Activated CD4-positive, alpha-beta T cell treated with anti-CD3 and anti-CD28 coated beads, Interleukin-2, amount 50 U/mL, for 4 hours (primary cell): ENCODE measurements at places on chromosomes 2 and 18.

- DNase-seq, result no peak
Measured at GRCh38 chr2:101818531-101819451, 121.3 kb downstream of the MAP4K4 start.

GRCh38 chr2:109472974-109473373, 140.8 kb downstream of the SEPTIN10 start:
- no peak for DNase-seq

DNA sequence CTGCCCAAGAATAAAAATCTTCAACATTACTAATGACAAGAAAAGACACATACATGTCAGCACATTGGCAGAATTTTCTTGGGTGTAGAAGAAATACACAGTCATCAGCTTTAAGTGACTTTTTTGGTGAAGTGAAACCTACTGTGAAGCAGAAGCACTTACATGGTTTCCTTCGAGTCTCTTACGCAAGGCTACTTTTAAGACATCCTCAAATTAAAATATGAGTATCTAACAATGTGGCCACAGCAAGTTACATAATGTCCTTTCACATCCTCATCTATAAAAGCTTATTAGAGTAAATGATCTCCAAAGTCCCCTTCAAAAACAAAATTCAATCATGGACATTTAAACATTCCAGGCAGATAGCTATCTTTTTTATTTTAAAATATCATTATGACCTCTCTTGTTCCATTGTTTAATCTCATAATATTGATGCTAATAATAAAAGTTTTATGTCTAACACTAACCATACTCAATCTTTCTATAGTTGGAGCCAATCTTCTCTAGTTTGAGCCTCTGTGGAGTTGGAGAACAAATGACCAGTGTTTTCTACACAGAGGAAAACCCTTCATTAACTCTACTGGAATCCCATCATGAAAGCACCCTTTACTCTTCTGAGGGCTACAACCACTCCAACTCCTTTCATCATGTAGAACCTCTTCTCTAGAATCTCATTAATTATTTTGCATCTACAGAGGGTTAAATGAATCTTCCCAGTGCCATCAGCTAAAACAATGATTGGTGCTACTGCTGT, 182.2 kb upstream of the ZFP36L2 start:
- no peak for DNase-seq

DNA sequence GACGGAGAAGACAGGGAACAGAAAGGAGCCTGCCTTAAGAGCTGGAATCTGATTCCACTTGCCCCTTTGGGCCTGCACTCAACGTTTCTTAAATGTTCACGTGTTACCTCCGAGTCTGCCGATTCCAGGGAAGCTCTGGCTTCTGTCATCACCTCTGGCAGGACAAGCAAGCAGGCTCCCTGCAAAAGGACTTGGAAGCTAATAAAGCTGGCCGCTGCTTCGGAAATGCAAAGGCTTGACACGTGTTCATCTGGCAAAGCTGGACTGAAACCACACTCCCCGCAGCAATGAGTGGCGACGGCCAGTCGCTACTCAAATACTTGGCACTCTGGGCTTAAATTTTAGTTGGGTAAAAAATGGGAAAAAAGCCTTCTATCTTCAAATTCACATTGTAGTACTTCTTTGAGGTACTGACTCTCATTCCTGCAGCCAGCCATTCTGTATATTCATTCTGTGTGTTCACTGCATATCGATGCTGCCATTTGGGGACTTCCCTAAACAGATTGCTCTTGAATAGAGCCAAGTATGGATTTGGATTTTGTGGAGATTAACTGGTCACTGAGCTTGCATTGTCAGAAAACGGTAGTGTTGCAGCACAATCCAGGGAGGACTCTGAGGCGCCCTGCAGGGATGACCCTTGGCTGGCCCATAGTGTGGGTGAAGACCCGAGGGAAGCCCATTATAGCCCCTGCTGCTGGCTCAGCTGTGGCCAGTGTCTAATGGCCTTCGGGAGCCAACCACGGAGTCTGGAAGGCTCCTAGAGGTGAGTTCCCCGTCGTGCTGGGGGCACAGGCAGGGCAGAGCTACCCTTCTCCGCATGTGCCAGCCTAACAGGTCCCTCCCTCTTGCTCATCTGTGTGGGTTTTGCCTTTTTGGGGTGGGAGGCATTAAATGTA, 231.5 kb downstream of the PRKCE start:
- DNase-seq, result no peak

DNA sequence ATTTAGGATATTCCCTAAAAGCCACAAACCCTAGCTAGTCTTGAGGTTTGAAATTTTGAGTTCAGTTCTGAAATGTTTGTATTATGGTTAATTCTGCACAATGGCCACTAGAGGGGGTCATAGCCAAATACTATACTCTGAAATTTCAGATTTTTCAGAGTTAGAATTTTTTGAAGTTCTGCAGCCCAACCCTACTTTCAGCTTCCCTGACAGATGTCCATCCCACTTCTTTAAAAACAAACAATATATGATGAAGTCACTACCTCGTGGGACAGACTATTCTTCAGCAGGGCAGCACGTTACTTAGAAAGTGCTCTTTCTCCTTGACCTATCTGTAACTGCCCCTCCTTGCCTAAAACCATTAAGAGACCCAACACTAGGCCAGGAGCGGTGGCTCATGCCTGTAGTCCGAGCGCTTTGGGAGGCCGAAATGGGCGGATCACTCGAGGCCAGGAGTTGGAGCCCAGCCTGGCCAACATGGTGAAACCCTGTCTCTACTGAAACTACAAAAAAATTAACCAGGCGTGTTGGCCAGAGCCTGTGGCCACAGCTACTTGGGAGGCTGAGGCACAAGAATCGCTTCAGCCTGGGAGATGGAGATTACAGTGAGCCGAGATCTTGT, 48.2 kb upstream of the PAPOLG start:
- no peak for DNase-seq

DNA sequence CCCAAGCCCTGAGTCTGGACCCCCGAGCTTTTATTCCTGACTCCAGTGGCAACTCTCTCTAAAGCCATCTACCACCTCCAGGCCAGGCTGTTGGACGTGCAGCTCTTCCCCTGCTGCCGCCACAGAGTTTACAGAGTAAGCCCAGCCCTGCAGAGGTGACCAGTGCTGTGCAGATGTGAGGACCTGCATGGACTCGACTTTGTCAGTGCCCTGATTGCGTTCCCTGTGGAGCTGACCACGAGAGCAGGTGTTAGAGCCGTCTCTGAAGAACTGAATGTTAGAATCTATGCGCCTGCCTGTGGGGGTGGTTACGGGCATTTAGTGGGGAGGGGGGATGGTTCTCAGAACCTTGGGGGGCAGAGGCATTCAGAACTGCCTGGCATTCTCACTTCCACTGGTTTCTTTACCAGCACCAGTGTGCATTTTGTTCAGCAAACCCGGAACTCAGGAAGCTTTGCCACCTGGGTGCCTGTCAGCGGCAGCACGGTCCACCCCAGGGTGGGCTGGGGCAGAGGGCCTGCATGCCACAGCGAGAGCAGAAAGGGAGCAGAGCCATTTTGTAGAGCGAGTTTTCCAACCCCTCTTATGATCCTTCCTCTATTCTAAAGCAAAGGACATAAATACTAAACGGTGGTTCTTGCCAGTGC, 137.9 kb downstream of the KLHL29 start:
- no peak for DNase-seq

- no peak for DNase-seq
Measured at GRCh38 chr2:231909631-231910030, 16.6 kb downstream of the NPPC start.

DNA sequence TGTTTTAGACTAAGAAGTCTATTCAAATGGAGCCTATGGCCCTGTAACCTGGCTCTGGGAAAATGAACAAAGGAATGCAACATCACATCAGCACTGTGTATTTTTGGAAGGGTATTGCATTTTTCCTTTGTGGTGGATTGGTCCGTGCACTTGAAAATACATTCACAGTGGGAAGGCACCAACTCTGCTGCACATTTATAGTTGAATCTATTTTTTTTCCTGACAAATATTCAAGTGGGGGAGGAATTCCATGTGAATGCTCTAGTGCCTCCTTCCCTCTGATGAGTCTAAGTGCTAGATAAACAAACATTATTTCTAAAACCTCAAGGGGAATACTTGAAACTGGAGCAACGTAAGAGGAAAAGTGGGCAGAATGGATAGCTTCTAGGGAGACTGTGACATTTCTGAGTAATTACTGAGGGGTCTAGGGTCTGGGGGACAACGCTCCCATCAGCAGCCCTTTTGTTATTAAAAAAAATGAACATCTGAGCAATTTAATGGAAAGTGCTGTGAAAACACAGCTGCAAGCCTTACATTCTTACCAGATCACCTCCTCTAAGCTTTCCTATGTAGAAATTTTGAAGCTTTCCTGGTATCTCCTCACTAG, 208.2 kb downstream of the SLC8A1 start:
- DNase-seq, result no peak

- DNase-seq, result no peak
Measured at GRCh38 chr2:16141641-16141921, 201.2 kb downstream of the MYCN start.

DNA sequence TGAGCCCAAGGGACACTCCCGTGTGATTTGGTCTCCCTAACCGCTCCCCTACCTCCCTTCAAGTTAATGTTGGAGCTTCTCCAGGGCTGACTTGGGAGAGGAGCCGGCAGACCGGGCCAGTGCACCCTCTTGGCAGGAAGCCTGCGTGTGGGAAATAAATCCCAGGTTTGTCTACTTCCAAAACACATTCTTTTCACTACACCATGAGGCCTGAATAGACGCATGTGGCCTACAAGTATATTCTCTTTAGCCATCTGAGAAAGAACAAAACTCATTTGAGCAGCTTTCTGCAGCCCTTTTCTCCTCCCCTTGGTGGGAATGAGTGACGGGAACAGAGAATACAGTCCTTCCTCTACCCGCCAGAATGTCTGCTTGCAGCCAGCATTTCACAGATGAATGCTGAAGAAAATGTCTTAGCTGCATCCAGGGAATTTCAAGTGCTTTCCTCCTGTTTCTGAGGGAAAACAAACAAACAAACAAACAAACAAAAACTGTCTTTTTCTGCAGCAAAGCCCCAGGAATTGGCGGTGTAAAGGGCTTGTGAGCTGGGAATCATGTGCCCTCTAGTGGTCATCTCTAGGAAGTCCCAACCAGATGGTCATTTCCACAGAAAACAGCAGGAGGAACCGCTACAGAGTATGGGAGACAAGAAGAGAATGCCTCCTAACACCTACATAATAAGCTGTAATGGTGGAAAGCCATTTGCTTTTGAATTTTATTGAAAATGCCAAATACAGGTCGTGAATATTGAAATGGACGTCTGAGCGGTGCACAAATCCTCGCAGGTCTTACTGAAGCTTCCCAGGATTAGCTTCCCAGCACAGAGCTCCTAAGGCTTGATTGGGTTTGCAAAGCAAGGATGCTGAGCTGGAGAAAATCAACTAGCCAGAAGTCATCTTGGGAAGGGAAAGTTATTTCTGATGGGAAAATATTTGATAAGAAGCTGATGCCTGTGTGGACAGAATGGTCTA, 41.2 kb upstream of the DAPL1 start:
- no peak for DNase-seq

DNA sequence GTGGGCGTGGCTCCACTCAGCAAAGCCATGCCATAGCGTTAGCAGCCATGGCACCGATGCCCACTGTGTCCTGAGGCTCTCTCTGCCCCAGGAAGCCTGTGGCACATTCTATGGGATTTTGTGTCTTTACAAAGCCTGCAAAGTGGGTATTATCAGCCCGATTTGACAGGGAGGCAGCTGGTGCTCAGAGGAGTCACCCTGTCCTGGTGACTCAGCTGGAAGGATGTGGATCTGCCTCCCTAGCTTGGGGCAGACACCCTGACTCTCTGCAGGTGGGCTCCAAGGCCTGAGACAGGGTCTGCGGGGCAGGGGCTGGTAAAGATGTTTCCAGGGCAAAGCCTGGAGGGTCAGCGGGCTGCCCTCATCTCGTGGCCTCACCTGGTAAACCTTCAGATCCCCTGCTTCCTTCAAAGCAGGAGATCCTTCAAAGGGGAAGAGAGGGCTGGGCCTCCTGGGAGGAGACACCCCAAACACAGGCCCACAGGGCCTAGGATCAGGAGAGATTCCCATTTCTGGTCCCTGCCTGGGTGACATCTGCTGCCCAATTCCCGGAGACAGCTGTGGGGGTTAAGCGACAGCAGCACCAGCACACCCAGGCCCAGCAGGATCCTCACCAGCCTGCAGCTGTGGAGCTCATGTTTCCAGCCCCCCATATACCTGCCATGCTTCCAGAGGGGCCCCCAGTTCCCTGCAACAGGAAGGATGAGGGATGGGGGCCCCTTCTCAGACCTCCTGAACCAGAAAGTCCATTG, 3.0 kb upstream of the ASB1 start:
- no peak for DNase-seq

DNA sequence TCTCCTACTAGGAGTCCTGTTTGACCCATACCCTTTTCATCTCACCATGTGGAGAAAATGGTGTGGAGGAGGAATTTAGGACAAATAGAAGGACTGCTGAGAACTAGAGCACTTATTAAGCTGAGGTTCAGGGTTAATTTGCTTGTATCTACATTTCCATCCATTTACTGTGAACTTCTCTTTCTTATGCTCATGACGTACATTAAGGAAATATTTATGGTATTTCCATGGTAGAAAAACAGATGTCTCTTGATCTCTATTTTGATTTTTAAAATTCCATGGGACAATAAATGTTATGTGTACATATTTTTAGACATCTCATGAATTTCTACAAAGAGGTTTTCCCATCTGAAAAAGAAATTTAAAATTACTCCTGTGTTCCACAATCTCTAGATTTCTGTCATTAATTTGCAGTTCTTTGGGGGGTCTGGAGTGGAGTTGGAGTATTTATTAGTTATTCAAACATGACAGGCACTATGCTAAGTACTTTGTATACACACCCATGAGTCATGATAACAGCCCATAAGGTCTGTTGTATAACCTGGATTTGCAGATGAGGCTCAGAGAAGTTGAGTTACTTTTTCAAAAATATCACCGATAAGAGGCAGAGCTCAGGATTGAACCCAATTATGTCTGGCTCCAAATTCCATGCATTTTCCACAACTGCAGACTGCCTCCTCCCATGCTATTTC, 112.6 kb downstream of the COPS8 start:
- no peak for DNase-seq

- no peak for DNase-seq
Measured at GRCh38 chr18:57141208-57142129, 5.4 kb upstream of the BOD1L2 start.

DNA sequence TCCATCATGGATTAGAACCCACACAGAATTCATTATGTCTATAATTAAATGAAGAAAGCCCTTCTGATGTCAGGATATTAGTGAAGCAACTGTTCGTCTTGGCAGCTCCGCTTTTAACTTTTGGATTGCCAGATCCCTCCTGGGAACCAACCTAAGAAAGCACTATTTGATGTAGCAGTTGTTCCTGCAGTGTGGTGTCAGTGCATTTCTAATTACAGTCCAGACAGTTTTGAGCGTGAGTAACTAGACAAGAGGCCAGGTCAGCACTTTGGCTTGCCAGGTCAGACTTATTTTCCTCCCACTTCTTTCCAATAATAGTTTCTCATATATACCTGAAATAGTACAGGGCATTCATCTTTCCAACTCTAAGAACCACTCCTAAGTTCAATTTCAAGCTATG, 13.8 kb downstream of the NRXN1 start:
- no peak for DNase-seq

- no peak for DNase-seq
Measured at GRCh38 chr2:85247610-85248009, 80.2 kb downstream of the TGOLN2 start.
